ENCODE measurements at places on chromosomes 3 and 15. TPM values are rescaled to one million over a fixed set of nuclear protein-coding genes. Genes with fewer than 3 reads are reported as not detected.
A peak's percentile ranks its signal among the peaks of the same experiment; 100 is the strongest.

DNA sequence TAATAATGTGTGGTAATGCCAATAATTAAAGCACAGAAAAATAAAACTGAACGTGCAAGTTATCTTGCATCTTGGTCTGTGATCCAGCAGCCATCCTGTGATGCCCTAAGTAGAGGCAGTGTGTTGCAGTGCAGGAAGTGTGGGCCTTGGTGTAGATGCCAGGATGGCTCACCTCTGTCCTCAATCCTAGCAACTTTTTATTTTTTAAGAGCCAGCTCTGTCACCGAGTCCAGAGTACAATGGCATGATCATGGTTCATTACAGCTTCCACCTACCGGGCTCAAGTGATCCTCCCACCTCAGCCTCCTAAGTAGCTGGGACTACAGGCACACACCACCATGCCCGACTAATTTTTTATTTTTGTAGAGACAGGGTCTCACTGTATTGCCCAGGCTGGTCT, 7.6 kb downstream of the BAHD1 start:
- DNase-seq, result no peak

- no peak for DNase-seq
Measured at GRCh38 chr3:181316482-181316881, 326.9 kb upstream of the DNAJC19 start.

DNA sequence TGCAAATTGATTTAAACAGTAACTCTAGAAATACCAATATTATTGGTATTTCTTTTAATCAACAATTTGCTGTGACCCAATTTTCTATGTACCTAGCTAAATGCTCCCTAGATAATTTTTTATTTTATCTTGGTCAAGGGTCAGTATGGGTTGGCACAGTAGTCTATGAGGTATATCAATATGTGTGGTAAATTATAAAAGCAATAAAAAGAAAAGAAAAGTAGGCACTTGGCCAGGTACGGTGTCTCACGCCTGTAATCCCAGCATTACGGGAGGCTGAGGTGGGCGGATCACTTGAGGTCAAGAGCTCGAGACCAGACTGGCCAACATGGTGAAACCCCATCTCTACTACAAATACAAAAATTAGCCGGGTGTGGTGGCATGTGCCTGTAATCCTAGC, 34.0 kb upstream of the STIMATE start:
- no peak for DNase-seq

- no peak for DNase-seq
Measured at GRCh38 chr15:51726302-51727073, 11.0 kb downstream of the LYSMD2 start.

DNA sequence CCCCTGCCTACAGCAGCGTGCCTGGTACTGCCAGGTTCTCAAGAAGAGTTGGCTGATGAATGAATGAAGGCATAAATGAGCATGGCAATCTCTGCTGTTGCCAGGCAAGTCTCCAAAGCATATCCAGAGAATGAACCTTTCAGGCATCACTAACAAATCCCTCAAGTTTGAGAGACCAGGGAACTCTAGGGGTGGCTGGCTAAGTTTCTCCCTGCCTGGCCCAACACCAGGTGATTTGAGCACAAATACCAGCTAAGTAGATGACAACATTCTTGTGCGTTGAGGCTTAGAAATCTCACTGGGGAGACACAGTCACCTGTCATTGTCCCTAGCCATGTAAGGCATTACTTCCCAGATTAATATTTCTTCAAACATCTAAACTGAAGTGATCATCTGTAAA, 81.4 kb upstream of the PTX3 start:
- no peak for DNase-seq

DNA sequence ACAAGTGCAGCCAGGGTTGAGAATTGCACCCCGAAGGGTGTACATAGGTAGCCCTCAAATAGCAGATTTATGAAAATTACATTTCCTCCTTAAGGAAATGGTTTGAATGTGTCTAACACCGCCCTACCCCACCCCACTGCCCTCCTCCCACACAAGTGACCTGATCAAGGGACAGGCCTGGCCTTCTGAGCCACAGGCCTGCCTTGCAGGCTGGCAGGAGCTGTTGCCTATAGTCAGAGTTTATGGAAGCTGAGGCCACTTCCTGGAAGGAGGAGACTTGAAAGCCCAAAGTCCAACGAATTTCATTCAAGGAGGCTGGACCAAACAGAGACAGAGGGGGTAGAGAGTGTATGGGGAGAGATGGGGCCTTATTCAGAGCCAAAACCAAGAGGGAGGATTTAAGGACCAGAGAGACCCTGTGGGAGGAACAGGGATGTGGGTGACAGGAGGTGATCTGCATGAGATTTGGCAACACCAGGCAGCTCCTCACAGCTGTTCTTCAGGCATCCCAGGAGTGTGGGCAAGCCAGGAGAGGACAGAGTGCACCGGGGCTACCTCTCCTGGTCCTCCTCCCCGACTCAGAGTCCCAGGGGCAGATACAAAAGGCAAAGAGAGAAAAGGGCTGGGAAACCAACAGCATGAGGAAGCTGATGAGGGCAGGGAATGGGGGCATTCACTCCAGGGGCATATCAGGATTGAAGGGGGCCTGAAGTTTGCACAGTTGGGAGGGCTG, 100.4 kb upstream of the HES1 start:
- no peak for DNase-seq

GRCh38 chr15:90159213-90159612, 41.9 kb upstream of the SEMA4B start:
- no peak for DNase-seq

- DNase-seq, result no peak
Measured at GRCh38 chr15:75684648-75685047, 28.0 kb downstream of the CSPG4 start.

- DNase-seq, result no peak
Measured at GRCh38 chr15:73318463-73319351, 50.1 kb downstream of the HCN4 start.

- no peak for DNase-seq
Measured at GRCh38 chr3:107264888-107265287, 112.4 kb upstream of the CCDC54 start.

DNA sequence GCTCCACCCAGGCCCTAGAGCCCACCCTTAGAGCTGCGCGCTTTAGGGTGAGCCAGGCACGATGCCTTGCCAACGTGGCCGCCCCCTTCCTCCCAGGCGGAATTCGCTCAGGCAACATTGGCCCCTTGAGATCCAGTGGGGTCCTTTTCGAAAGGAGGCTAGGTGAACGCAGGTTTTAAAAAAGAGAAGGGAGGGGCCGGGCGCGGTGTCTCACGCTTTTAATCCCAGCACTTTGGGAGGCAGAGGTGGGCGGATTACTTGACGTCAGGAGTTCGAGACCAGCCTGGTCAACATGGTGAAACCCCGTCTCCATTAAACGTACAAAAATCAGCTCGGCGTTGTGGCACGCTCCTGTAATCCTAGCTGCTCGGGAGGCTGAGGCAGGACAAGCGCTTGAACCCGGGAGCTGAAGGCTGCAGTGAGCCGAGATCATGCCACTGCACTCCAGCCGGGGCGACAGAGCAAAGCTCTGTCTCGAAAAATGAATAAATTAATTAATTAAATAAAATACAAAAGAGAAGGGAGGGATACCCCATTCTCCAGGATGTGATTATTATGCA, 984 bp upstream of the RPP25 start:
- DNase-seq, result no peak

- DNase-seq, result no peak
Measured at GRCh38 chr15:93261845-93262244, 172.8 kb upstream of the RGMA start.

DNA sequence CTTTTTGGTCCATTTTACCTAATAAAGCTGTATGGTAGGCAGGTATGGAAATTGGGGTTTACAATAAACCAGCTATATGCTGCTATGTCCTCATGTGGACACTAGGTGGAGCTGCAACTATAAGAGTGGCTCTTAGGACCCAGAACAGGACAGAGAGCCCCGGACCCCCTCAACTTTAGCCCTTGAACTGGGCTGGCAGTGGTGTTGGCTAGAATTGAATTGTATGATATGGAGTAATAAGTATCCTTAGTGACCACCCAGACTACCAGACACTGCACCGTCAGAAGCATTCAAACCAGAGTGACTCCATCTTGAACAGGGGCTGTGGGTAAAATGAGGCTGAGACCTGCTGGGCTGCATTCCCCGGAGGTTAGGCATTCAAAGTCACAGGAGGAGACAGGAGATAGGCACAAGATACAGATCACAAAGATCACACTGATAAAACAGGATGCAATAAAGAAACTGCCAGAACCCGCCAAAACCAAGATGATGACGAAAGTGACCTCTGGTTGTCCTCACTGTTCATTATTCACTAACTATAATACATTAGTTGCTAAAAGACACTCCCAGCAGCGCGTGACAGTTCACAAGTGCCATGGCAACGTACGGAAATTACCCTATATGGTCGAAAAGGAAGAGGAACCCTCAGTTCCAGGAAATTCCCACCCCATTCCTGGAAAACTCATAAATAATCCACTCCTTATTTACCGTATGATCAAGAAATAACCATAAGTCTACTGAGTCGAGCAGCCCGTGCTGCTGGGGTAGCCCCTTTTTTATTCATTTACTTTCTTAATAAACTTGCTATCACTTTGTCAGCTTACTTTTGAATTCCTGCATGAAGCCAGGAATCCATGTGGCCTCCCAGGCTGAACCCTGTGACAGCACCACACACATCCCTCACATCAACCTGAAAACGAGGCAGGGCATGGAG, 68.7 kb upstream of the BLM start:
- DNase-seq, result peak; percentile 75

DNA sequence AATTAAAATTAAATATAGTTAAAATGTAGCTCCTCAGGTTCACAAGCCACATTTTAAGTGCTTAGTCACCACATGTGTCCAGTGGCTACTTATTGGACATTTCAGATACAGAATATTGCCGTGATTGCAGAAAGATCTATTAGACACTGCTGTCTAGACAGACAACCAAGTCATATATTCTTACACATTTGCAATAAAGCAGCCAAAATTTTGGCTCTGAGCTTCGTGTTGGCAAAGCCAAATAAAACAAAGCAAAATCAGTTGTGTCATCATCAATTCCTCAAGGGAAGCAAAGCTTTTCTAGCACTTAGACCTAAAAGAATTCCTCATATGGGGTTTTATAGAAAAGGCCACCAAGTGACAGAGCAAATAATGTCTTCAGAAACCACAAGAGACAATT, 193.1 kb upstream of the LPP start:
- DNase-seq, result no peak

DNA sequence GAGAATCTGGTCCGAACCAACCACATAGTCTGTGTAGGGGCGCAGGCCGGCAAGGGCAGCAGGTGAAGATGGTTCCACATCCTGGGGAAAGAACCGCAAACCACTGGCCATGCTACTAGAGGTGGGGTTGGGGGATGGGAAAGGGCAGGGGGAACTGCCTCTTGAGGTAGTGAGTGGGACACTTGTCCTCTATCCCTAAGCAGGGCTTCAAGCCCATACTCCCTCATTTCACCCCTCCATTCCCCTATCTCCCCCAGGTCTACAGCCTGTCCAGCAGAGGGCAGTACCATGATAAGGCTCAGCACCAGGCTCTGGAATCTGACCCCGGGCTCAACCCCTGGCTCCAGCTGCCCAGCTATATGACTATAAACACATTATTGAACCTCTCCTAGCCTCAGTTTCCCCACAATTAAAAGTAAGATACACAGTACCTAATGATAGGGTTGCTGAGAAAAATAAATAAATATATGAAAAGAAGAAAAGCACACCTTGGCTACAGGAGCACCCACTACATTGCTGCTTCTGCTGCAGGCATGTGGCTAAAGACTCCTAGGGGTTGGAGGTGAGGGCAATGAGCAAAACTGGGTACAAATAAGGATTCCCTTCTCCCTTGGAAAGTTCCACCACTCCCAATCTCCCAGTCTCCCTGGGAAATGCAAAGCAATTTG, 6.3 kb downstream of the GORASP1 start:
- DNase-seq, result peak; percentile 27

DNA sequence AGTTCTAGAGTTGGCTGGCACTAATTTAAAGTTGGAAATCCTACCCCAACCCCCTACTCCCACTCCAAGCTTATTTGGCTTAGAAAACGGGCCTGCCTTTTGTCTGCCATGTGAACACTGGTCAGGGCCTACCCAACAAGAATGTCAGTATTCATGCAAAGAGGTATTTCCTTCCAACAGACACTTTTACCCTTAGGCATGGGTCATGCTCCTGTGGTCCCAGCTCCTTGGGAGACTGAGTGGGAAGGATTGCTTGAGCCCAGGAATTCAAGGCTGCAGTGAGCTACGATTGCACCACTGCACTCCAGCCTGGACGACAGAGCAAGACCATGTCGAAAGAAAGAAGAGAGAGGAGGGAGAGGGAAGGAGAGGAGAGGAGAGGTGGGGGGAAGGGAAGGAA, 137.5 kb upstream of the LRTM1 start:
- DNase-seq, result no peak

DNA sequence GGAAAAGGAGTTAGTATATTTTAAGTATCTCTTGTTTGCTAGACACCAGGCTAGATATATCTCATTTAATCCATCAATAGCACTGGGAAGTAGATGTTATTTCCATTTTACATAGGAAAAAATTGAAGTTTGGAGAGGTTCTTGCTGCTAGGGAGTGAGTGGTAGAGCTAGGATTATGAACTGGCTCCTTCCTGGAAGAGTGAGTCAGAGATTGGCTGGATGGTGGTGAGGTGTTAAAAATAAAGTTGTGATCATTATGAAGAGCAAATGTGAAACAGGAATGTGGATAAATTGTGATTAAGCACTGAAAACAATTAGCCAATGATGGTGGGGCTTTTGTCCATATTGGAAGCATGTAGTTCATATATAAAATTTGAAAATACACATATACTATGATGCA, 234.2 kb downstream of the WNT5A start:
- DNase-seq, result no peak

DNA sequence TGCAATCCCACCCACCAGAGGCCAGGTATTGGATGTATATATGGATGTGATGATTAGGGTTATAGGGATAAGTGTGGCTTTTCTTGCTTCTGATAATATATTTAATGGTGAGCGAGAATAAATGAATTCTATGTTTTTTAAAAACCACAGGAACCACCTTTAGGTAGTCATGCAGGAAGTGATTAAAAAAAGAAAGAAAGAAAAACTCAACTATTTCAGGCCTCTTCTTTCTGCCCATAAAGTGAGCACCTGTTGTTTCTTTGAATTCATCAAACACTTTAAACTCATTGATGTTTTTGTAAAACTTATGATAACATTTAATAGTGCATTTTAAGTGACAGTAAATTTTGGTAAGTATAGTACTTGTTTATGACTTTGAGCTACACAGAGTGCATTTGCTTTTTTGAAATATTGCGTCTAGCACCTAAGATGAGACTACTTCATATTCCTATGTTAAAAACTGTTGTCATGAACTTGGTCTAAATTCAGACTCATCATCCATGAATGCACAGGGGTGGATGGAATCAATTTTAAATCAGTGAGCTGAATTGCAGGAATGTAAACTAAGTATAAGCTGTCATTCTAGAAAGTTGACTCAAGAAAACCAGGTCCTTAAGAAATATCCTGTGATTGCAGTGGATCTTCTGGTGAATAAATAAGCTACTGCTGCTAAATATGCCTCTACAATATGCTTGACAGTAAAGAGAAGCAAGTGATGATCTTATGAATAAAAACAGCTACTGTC, 764.4 kb upstream of the NECTIN3 start:
- DNase-seq, result no peak

CDHR4 gene
- total RNA-seq, result not detected

SNX22 gene
- 1.1 TPM for total RNA-seq

CIP2A gene
- total RNA-seq, result 54.0 TPM

ESYT3 gene
- total RNA-seq, result 0.34 TPM

ATP6V1A gene
- total RNA-seq, result 40.0 TPM

VWA5B2 gene
- not detected for total RNA-seq

STRA6 gene
- total RNA-seq, result not detected

SLC24A5 gene
- total RNA-seq, result not detected

MYL3 gene
- total RNA-seq, result not detected

CTXND1 gene
- total RNA-seq, result not detected

MFSD1 gene
- total RNA-seq, result 21.2 TPM

Data from activated T-helper 1 cell treated with anti-CD3 and anti-CD28 coated beads, Interleukin-12 subunit alpha, Interleukin-12 subunit beta, Interleukin-2, Interleukin-4 antibody, amounts not matched to agents 30 ng/mL and 10 ng/mL and 1 ng/mL, durations not matched to agents 14 hours and 24 hours and 36 hours (primary cell).